Effector memory CD4-positive, alpha-beta T cell (primary cell): ENCODE measurements at places on chromosomes 6 and 20.

DNA sequence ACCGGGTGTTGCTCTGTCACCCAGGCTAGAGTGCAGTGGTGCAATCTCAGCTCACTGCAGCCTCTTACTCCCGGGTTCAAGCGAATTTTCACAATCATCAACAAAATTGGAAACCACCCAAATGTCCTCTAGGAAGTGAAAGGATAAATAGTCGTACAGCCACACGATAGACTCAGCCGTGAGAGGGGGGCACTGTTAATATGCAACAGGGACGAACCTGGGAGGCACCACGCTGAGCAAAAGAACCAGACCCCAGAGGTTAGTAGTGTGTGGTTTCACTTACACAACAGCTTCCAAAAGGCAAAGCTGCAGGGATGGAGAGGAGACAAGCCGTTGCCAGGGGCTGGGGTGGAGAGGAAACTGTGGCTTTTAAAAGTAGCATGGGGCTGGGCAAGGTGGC, 30.1 kb upstream of the NTSR1 start:
- no peak for DNase-seq

- DNase-seq = no peak
Measured at GRCh38 chr6:21277601-21278374, 315.8 kb upstream of the SOX4 start.

- DNase-seq = no peak
Measured at GRCh38 chr6:111069382-111070104, 17.8 kb upstream of the SLC16A10 start.

GRCh38 chr20:19397666-19398065, 185.2 kb downstream of the SLC24A3 start:
- no peak for DNase-seq

DNA sequence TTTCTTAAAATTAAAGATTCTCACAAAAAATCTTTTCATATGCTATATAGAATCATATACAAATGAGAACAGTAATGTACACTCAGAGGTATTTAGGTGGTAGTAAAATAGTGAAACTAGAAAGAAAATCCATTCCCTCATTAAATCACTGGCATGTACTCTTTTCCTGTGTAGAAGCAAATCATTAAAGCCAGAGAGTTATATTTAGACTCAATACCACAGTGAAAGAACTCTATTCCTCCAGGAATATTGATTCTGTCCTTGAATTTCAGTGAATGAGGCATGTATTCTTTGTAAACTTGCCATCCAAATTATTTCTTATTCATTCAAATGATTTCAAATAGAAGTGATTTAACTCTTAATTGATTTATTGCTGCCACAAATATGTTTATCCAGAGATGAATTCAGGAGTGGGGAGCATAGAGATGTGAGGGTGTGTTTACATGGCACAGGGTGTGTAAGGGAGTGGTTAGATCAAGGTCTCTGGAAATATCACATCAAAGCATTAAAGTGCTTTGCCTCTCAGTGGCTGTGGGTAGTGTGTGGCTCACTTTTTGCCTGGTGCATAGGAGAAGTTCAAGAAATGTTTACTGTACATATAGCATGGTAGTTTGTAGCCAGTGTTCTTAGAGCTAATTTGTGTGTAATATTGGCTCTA, 141.2 kb downstream of the FAM83B start:
- DNase-seq = no peak

- no peak for DNase-seq
Measured at GRCh38 chr6:33967966-33968724, 164.3 kb upstream of the MLN start.

DNA sequence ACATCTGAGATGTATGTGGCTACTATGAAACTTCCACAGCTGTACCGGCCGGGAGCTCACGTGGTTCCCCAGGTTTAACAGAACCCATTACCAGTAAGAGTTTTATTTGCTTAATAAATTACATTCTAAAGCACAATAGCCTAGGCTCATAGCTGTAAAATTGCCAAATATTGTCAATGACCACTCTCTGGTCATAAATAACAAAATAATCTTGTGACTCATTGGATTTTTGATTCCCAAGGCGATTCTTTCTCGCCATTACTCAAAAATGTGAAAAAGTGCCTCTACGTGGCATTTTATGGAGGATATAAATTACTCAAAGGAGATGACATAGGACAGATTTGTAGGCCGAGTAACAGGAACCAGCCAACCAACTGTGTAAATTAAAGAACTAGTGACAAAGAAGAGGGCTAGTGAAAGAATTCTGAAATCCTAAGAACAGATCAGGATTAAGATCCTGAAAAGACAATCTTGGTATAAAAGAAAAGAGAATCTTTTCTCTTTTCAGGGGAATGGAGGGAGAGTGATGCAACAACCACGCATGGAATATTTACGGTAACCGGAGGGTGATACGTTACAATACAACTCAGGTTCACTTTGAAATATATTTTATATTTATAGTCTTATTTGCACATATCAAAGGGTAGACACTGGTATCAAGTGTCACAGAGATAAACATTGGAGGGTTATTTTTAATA, 199.7 kb downstream of the FOXC1 start:
- DNase-seq = no peak

DNA sequence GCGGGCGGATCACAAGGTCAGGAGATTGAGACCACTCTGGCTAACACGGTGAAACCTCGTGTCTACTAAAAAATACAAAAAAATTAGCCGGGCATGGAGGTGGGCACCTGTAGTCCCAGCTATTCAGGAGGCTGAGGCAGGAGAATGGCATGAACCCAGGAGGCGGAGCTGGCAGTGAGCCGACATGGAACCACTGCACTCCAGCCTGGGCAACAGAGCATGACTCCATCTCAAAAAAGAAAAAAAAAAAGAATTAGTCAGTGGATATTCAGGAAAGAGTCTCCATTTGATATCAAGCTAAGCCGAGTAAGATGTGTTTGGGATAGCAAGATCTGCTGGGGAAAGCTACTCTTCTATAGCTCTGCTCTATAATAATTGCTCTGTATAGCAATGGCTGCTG, 41.0 kb downstream of the MOCS1 start:
- DNase-seq = no peak

DNA sequence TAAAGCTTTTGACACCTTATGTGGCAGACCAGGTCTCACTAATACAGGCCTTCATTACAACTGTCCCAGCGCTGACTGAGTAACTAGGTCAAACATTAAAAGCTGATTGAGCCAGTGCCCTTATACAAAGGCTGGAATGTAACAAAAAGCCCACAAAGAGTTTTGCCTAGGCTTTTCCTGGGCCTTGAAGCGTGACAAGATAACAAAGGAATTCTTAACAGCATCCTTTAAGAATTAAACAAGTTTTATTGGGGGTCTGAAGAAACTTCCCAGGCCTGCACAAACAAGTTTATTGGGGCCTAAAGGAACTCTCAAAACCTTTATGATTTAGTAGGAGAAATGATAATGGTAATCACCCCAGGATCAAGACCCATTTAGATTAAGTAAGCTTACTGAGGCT, 267.6 kb upstream of the FAM83B start:
- DNase-seq = no peak

GRCh38 chr6:32738126-32738525, 3.1 kb upstream of the HLA-DQA2 start:
- no peak for DNase-seq
